Stomach (tissue), 19 donors: ENCODE measurements at places on chromosomes 7 and 10. TPM values are rescaled to one million over a fixed set of nuclear protein-coding genes. Genes with fewer than 3 reads are reported as not detected.

TWIST1 gene
- 5.2 TPM for total RNA-seq

GRK5 gene
- total RNA-seq: 31.9 TPM

HOXA2 gene
- 1.1 TPM for total RNA-seq

INHBA gene
- 4.8 TPM for total RNA-seq

DNA sequence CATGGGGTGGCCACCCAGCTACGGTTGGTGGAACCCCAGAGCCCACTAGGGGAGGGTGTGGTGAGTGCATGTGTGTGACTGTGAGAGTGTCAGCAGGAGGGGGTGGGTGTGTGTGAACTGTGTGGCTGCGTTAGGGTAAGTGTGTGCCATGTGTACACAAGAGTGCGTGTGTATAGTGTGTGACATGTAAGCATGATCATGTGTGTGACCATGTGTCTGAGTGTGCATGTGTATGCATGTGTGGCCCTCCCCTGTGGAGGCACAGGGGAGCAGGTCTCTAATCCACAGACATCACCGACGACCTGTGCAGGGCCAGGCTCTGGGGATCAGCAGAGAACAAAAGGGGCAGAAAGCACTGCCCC is 3.5 kb upstream of the CFAP46 start:
- no peak for DNase-seq

- DNase-seq: no peak
Observed at GRCh38 chr7:44097064-44097932, 6.8 kb upstream of the AEBP1 start.

GRCh38 chr10:112535531-112535951 is 88.5 kb downstream of the VTI1A start:
- DNase-seq: peak; percentile 12

DNA sequence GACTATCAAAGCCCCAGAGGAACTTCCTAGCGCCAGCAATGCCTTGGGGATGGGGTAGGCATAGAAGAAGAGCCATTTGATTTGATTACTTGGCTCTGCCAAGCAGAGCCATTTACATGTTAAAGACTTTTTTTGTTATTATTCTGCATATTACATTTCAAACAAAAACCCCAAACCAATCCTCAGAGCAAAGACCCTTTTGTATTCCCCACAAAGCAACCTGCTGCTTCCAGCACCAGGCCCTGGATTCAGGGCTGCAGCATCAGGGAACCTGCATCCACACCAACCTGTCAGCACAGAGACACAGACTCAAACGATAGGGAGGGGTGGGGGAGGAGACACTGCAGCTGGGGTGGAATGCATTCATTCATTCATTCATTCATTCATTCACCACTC is 73.2 kb downstream of the GRID1 start:
- peak; percentile 4 for DNase-seq

- DNase-seq: peak; percentile 35
Observed at GRCh38 chr10:14820010-14820774, 17.6 kb downstream of the CDNF start.

- no peak for DNase-seq
Observed at GRCh38 chr7:37452346-37452745, 3.7 kb upstream of the ELMO1 start.

DNA sequence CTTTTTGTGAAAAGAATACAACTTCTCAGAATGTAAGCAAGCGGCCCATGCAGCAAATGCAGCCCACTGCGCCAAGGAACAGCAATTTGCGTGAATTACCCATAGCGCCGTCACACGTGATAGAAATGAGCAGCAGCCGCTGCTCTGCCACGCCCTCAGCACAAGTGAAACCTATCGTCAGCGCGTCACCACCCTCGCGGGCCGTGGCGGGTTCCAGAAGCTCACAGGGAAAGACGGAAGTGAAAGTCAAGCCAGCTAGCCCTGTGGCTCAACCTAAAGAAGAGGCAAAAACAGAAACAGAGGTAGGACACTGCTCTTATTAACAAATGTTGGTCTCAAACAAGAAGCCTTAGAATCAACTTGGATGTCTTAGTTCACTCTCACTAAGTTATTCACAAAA is 70.5 kb downstream of the SHH start:
- peak; percentile 41 for DNase-seq

GRCh38 chr7:55053651-55054571 is 35.1 kb downstream of the EGFR start:
- DNase-seq: no peak

GRCh38 chr7:15737601-15738000 is 51.1 kb upstream of the MEOX2 start:
- no peak for DNase-seq

DNA sequence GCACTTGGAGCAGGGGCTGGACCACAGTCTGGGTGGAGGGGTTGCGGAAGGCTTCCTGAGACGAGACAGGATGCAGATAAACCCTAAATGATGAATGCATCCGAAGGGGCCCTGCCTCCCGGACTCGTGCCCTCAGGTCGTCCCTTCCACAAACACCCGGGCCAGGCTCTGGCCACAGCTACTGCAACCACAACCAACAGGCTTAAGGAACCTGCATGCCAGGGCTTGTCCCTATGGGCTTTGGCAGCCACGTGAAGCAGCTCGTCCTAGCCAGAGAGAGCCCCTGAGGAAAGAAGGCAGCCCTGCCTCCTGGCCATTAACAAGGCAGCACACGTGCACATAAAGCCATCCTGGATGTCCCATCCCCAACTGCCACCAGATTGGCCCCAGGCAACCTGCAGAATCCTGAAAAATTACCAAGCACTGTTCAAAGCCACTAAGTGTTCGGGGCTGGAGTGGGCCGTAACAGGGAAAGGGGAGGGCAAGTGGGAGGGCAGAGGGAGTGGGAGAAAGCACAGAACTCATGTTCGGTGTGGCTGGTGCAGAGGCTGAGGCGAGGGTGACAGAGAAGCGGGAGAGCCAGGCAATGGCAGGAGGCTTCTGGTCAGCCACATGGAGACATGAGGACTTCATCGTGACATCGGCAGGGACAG is 62.7 kb downstream of the MAD1L1 start:
- no peak for DNase-seq

DNA sequence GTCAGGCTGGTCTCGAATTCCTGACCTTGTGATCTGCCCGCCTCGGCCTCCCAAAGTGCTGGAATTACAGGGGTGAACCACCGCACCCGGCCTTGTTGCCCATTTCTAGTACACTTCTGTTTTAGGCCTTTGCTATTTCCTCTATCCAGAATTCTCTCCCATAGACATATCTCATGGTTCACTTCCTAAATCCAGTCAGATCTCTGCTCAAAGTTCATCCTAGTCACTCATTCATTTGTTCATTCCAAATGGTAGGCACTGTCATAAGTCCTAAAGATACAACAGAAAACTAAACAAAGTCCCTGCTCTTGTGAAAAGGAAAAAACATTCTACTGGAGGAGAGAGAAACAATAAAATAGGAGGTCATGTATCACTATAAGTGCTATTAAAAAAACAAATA is 2.4 kb upstream of the MOSPD3 start:
- DNase-seq: no peak

DNA sequence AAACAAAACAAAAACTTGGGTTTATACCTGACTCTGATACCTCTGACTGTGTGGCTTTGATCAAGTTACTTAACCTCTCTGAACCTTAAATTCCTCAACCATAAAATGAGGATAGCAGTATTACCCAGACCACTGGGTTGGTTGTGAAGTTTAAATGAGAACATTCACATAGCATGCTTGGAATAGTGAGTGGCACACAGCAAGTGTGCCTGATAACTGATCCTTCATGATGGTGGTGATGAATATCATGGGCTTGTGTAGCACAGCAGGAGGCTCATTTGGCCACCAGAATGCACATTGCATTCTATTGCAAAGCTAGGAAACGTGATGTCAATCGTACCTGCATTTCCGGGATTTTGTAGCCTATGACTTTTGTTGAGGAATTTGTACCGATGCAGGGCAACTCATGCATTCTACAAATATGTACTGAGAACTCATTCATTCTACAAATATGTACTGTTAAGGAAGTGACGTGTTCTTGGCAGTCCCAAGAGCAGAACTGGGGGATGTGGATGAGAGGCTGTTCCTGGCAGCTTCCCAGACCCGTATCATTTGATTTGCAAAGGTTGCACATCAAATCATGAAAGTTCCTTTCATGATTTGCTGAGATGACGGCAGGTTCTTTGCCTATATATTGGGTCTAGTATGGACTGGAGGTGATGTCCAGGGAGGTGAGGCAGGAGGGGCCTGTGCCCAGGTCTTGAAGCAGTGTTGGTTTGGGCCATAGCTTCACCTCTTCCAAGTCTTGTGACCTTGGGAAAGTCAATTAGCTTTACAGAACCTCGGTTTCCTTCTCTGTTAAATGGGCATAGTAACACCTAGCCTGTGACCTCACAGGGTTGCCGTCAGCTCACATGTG is 94.6 kb upstream of the SMNDC1 start:
- DNase-seq: peak; percentile 90
